Memory B cell (primary cell): ENCODE measurements at places on chromosomes 6 and 20.

DNA sequence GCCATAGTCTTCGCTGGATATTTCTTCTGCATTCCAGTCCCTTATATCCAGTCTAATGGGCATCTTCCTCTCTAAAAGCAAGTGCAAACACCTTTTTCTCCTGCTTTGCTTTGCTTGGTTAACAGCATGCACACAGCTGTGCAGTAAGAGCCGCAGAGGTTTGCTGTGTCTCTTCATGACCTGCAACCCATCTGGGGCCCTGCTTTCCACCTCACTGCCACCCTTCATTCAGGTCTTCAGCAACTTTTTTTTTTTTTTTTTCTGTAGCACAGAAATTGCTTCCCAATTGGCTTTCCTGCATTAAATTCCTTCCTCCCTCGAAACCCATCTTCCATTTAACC is 14.4 kb downstream of the NEDD9 start:
- DNase-seq, result no peak

DNA sequence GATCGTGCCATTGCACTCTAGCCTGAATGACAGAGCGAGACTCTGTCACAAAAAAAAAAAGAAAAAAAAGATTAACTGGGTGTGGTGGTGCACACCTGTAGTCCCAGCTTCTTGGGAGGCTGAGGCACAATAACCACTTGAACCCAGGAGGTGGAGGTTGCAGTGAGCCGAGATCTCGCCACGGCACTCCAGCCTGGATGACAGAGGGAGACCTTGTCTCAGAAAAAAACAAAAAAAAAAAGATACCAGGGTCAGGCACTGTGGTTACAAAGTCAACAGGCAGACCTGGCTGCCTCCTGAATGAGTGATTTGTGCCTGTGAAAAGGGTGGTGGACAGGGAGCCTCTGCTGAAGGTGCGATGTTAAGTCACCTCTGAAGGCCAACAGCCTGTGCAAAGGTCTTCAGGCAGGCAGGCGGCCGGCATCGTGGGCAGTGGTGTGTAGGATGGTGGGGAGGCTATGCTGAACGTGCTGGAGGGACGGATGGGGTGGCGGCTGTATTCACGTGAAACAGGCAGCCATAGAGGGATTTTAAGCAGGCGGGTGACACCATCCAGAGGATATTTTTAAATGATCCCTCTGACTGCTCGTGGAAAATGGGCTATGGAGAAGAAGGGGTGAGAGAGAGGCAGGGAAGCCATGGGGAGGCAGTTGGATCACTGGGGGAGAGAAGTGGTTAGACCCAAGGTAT is 41.4 kb downstream of the NOL4L start:
- DNase-seq, result no peak

DNA sequence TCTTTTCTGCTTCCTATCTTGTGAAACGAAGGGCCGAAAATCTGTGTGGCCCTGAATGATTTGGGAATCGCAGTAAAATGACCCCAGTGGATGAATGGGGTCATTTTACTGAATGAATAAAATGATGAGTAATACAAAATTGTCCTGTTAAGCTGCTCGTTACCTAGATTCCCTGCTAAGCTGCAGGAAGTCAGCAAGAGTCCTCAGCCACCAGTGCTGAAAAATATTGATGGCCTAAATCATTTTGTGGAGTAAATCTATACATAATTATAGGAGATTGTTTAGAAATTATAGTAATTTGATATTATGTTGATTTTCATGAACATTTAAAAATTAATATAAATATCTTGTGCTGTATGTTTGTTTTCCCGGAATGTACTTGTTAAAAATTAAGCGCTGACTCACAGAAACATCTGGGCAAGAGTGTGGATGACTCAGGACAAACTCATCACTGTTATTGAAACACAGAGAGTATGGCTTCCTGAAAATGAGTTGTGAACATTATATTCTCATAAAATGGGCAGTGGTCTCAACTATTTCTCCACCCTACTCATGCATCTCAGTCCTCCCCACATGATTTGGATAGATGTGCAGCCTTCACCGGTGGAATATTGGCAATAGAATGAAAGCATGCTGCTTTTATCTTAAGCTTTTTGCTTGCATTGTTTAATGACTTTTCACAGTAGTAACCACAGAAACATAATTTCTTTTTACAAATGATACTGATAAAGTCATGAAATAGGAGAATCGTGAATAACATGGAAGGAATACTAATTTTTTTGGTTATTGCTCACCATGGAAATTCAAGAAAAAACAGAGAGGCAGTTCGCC is 36.2 kb upstream of the RGS17 start:
- DNase-seq, result no peak

DNA sequence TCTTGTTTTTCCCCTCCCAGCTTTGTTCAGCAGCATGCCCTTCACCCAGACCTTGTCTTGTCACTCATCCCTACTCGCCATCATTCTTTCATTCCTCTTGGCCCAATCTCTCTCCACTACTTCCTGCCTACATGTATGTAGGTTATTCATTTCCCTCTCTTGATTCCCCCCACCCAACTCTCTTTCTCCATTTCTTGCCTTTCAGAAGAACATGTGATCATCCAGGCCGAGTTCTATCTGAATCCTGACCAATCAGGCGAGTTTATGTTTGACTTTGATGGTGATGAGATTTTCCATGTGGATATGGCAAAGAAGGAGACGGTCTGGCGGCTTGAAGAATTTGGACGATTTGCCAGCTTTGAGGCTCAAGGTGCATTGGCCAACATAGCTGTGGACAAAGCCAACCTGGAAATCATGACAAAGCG is 2.6 kb downstream of the HLA-DRA start:
- DNase-seq, result peak; percentile 29

DNA sequence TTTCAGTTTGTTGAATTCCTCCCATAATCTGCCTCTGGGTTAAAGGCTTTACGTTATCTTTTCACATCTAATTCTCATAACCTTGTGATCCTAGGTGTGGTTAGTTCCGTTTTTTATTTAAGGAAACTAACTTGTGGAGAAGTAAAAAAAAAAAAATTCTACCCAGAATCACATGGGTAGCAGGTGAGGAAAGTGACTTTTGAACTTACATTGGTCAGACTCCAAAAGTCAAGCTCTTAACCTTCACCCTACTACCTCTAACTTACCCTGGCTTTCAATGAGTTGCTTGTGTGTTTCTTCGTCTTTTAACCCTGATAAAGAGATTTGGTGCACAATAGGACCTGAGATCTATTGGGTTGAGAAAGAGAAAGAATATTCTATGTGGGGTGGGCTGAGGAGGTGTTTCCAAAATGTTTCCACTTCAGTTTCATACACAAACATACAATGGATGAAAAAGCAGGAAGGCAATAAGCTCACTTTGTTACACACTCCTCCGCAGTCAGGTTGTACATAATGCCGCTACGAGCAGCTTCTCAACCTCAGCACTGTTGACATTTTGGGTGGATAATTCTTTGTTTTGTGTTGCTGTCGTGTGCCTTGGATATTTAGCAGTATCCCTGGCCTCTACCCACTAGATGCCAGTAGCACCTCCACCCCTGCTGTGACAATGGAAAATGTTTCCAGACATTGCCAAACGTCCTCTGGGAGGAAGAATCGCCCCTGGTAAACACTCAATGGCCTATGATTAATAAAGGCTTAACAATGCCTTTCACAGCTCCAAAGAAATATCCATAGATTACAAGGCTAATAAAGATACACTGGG is 193.0 kb upstream of the ZNF217 start:
- DNase-seq, result no peak

DNA sequence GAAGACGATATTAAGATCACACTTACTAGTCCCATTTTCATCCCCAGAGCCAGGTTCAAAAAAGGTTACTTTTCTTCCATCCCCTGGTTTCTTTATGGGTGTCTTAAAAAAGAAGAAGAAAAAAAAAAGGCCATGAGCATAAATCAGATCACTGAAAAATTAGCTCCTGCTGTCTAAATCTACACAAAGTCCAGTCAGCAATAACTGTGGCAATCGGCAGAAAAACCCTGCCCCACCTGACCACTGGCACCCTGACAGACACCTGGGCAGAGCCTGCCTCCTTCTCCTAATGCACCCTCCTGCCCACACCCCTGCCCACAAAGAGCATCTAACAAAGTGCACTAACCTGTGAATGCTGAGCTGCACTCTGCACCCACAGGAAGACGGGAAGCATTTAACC is 69.8 kb downstream of the STAU1 start:
- DNase-seq, result no peak
